ENCODE measurements at places on chromosomes 3 and 15. TPM values are rescaled to one million over a fixed set of nuclear protein-coding genes. Genes with fewer than 3 reads are reported as not detected.

Gene DZIP3
- 18.1 TPM for total RNA-seq

Gene UBE2E2
- total RNA-seq: 36.6 TPM

Gene DNAH1
- 3.6 TPM for total RNA-seq

Gene RPL22L1
- total RNA-seq: 18.7 TPM

Gene UACA
- 29.7 TPM for total RNA-seq

Gene WNT7A
- total RNA-seq: not detected

Gene DET1
- 8.0 TPM for total RNA-seq

Gene KLHL40
- total RNA-seq: 0.57 TPM

Gene A4GNT
- not detected for total RNA-seq

Gene SLC9C1
- total RNA-seq: 0.15 TPM

Gene EPM2AIP1
- total RNA-seq: 23.0 TPM

Gene EPHB1
- total RNA-seq: 1.5 TPM

Gene MAGI1
- 36.1 TPM for total RNA-seq

Gene FBXO40
- total RNA-seq: 196 TPM

Gene GOLGA6L9
- total RNA-seq: 1.6 TPM

Gene GREM1
- total RNA-seq: 0.22 TPM

Gene GNB4
- total RNA-seq: 16.9 TPM

Gene TMEM158
- total RNA-seq: 0.17 TPM

Gene LOXL1
- total RNA-seq: 41.0 TPM

Gene SAXO2
- total RNA-seq: 2.6 TPM

Gene MBD4
- total RNA-seq: 25.8 TPM

Gene MUC4
- 0.12 TPM for total RNA-seq

Data from right cardiac atrium (tissue), 5 donors.